Activated T-cell treated with anti-CD3 and anti-CD28 coated beads, Interleukin-2, amount 50 U/mL, for 1 hour (primary cell): ENCODE measurements at places on chromosomes 5 and 9.

GRCh38 chr9:124122321-124122720, 110.8 kb downstream of the LHX2 start:
- no peak for DNase-seq

DNA sequence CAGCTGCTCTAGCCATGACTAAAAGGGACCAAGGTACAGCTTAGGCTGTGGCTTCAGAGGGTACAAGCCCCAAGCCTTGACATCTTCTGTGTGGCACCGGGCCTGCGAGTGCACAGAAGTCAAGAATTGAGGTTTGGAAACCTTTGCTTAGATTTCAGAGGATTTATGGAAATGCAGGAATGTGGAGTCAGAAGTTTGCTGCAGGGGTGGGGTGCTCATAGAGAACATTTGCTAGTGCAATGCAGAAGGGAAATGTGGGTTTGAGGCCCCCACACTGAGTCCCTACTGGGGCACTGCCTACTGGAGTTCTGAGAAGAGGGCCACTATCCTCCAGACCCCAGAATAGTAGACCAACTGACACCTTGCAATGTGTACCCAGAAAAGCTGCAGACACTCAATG, 624.9 kb upstream of the FTMT start:
- no peak for DNase-seq

DNA sequence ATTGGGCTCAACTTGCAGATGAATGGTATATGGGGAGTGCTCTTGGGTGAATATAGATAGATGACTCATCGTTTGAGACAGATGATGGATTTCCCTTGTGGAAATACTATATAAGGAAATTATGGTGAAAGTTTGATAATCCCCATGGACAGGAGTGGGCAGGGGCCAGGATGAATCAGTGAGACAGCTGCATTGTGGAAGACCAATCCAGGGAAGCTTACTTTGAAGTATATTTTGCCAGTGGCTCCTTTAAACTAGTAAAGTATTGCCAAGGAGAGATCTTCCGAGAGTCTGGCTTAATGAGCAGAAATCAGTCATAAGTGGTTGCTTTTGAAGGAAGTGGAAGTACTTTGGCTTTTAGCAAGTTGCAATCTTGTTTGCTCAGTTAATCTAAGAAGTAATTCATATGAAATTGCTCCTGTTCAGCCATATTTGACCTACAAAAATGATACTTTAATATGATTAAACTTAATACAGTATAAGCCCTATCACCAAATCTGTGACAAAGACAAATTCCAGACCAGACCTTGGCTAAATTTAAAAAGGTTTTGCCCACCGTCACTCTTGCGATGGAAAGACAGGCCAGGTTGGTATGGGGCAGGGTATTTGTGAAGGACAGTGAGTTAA, 9.3 kb upstream of the TNC start:
- no peak for DNase-seq

DNA sequence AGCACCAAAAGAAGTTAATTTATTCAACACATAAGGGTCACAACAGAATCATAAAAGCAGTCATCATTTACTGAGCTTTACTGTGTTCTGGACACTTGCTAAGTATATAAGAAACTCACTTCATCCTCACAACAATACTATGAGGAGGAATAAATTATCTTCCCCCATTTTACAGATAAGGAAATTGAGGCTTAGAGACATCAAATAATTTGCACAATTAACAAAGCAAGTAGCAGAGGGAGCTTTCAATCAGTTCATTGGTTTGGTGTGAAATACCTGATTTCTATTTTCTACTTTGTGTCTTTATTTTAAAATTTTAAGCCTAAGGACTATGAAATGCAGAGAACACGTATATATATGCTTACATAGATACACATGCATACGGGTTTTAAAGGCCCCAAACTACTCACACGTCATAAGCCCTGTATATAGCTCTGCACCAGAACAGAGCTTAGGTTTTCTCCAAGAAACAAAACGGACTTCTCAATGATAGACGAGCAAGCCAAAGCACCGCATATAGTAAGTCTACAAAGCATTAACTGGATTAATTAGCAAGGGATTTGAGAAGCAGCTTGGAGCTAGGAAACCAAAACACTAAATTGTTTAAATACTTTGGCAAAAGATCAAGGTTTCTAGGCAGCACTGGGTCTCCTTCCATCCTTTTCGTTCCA, 95.6 kb downstream of the DENND1A start:
- DNase-seq, result no peak

DNA sequence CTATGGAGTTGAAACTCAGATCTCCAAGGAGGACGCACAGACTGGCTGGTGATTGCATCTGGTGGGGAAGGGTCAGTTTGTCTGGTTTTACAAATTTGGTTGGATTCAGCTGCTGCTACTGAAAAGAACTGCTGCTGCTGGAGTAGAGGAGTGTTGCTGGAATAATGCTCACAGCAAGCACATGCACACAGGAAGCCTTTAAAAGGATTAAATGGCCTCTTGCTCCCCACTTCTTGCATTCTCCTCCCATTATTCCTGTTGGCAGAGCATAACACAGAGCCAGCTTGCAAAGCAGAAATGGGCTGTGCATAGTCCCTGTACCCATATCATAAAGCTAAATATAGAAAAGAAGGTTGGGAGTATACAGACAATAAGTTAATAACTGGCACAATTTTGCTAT, 16.6 kb downstream of the ZNF474 start:
- DNase-seq, result no peak

GRCh38 chr9:137054932-137055384, 1.1 kb upstream of the ENTPD2 start:
- no peak for DNase-seq

GRCh38 chr5:2007496-2007877, 124.8 kb upstream of the IRX4 start:
- DNase-seq, result no peak

DNA sequence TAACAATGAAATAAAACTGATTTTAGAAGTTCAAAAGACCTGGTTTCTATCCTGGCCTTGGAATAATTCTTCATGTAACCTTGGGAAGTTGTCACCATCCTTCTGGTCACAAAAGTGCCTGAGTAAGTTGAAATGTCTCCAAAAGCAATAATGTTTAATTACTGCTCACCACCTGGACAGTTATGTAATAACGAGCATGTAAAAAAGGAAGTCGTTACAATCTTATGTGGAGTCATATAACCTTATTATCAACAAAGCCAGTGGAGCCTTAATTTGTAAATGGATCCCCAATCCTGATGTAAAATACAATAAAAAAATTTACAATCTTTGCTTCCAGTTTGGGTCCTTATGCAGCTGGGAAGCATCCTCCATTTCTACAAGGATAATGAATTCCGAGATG, 64.2 kb upstream of the GPR151 start:
- DNase-seq, result no peak

- DNase-seq, result no peak
Observed at GRCh38 chr9:116276651-116277121, 123.1 kb downstream of the PAPPA start.

DNA sequence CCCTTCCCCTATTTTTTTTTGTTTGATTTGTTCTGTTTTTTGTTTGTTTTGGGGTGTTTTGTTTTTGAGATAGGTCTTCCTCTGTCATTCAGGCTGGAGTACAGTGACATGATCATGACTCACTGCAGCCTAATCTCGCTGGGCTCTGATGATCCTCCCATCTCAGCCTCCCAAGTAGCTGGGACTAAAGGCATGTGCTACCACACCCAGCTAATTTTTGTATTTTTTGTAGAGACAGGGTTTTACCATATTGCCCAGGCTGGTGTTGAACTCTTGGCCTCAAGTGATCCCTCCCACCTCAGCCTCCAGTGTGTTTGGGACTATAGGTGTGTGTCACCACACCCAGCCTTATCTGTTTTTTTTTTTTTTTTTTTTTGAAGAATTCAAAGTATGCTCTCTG, 605.4 kb downstream of the DNAH5 start:
- DNase-seq, result no peak

- DNase-seq, result no peak
Observed at GRCh38 chr9:95182854-95183563, 134.5 kb downstream of the FANCC start.

DNA sequence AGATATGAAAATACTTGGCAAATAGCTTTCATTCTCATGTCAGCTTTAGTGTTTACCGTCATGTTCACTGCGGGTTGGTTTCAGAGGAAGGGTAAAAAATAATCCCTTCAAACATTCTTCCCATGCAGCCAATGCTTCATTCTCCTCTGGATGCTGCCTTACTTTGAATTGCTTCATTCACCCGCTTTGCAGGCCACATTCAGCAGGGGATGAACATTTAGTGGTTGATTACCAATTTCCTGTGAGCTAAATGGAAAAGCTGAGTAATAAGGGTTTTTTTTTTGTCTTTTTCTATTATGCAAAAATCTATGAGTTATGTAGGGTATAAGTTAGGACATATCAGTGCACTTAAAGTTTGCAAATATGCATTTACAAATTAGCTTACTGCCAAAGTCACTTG, 96.3 kb upstream of the MEF2C start:
- no peak for DNase-seq

- no peak for DNase-seq
Observed at GRCh38 chr9:127368852-127369402, 28.0 kb upstream of the SLC2A8 start.

DNA sequence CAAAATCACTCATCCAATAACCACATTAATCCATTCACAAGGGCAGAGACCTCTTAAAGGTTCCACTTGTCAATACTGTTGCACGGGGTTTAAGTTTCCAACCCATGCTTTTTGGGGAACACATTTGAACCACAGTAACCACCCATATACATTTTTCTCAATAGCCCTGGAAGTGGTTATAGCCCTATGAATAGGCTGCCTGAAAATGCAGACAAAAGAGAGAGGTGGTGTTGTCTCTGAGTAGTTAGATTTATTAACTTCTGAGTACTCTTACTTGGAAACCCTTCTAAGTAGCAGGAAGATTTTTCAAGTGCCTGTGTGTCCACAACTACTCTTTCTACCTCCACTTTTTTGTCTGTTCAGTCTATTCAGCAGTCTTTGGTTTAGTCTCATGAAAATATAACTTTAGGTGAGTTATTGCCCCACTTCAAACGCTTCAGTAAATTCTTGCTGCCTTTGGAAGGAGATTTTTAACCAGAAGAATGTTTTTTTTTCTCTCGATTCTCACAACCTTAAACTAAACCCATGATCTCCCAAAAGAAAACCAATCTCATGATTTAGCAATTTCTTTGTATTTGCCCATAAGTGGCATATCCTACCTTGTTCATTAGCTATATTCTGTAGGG, 42.6 kb downstream of the ARHGEF28 start:
- DNase-seq, result no peak

GRCh38 chr9:127970401-127971313, 10.1 kb downstream of the EEIG1 start:
- DNase-seq, result peak; percentile 64

- DNase-seq, result no peak
Observed at GRCh38 chr5:2557435-2557834, 194.0 kb downstream of the IRX2 start.

DNA sequence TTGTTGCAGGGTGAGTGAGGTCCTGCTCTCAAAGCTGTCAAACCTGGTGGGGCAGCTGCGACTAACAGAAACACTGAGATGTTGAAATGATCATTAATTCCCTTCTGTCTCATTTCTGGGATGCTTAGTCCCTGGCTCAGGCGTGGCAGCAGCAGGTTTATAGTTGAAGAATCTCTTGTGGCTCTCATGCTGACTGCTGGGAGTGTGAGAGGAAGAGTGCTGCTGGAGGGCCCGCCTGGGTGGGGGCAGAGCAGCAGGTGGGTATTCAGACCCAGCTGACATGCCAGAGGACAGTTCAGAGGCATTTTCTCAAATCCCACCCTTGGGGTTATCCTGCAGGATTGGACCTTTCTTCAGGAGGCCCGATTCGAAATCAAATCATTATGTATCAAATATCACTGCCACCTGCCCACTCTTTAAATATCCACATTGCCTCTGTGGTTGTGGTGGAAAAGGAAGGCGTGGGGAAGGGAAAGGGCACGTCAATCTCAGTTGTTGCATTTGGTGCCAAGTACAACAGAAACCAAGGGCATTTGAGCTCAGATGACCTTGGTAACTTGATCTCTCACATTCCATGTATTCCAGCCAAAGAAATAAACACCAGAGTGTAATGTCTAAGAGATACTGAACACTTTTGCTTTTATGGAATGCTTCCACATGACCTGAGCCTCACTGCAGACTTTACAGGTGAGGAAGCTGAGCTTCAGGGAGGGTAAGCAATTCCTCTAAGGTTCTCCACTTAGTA, 224.3 kb downstream of the AOPEP start:
- no peak for DNase-seq

GRCh38 chr5:140235791-140236551, 61.0 kb downstream of the CYSTM1 start:
- DNase-seq, result no peak

- no peak for DNase-seq
Observed at GRCh38 chr9:74138182-74138581, 359.0 kb upstream of the RORB start.

DNA sequence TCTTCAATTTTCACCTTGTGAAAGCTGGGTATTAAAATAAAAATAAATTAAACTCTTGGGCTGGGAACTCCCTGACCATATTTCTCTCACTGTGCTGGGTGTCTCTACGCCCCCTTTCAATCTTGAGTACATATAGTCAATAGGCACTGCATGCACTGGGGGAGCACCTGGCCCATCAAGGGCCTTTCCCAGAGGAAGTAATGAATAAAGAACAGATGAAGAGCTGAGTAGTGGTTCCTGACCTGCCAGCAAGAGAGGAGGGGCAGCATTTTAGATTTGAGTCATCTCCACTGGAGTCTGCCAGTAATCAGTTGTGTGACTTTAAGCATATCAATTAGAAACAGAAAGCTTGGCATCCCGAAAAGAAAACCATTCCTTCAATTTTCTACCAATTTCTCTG, 6.2 kb downstream of the MAPKAP1 start:
- DNase-seq, result no peak

- no peak for DNase-seq
Observed at GRCh38 chr9:3241290-3241689, 284.5 kb downstream of the RFX3 start.

GRCh38 chr5:23014266-23014665, 161.1 kb upstream of the CDH12 start:
- DNase-seq, result no peak

DNA sequence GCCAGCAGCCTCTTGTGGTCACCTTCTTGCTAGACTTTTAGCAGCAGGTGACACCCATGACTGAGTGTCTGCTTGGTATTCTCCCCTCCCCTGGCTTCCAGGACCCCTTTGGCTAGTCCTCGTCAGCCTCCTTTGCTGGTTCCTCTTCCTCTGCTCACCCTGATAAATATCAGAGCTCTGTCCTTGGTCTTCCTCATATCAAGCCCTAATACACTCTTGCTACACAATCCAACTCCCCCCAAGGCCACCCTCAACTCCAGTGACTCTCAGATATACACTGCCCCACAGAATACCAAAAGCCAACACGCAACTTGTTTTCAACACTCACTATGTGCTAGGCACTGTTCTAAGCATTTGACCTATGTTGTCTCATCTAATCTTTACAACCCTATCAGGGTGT, 30.3 kb upstream of the LCP2 start:
- DNase-seq, result no peak
